ENCODE measurements at places on chromosomes 5 and 9. TPM values are rescaled to one million over a fixed set of nuclear protein-coding genes. Genes with fewer than 3 reads are reported as not detected.

- H3K4me1 ChIP-seq, result peaks cover 5% of the 10 kb centered on the region
- H3K36me3 ChIP-seq, result no peaks in the 10 kb centered on the region
- H3K4me3 ChIP-seq, result no peak overlapping the region
- no peak overlapping the region for H3K27ac ChIP-seq
- H3K27me3 ChIP-seq, result peaks cover 11% of the 10 kb centered on the region
- no peak for DNase-seq
Measured at GRCh38 chr5:133387091-133387490, 225.2 kb downstream of the FSTL4 start.

DNA sequence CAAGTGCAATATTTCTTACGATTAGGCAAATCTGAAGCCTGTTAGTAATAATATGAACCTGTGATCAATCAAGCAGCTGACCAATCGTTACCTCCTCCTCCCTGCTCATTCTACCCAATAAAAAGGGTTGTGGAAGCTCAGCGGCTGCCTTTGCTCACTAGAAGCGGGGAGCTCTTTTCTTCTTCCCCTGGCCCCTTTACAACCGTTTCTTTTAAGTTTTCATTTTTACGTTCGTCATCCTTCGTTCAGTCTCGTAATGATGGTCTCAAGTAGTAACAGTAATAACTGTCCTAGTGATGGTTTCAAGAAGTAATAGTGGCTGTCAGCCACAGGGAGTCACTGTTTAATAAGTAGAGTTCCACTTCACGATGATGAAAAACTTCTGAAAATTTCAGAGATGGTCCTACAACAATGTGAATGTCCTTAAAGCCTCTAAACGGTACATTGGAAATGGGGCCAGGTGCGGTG is 6.2 kb downstream of the UGT3A2 start:
- no peaks in the 10 kb centered on the region for H3K4me1 ChIP-seq
- H3K36me3 ChIP-seq, result no peaks in the 10 kb centered on the region
- H3K27me3 ChIP-seq, result peaks cover 11% of the 10 kb centered on the region
- no peak overlapping the region for H3K4me3 ChIP-seq
- no peak for DNase-seq

- no peak overlapping the region for H3K4me3 ChIP-seq
- H3K27ac ChIP-seq, result no peak overlapping the region
- peaks cover 16% of the 10 kb centered on the region for H3K36me3 ChIP-seq
- H3K4me1 ChIP-seq, result peaks cover 23% of the 10 kb centered on the region
- no peaks in the 10 kb centered on the region for H3K27me3 ChIP-seq
Measured at GRCh38 chr5:64759960-64760660, 8.4 kb downstream of the SREK1IP1 start.

Gene EIF4E1B
- not detected for total RNA-seq

GRCh38 chr9:70795841-70796240 is 325.6 kb downstream of the TRPM3 start:
- DNase-seq, result no peak
- no peak overlapping the region for H3K4me3 ChIP-seq
- no peaks in the 10 kb centered on the region for H3K27me3 ChIP-seq
- no peaks in the 10 kb centered on the region for H3K4me1 ChIP-seq
- H3K36me3 ChIP-seq, result no peaks in the 10 kb centered on the region

GRCh38 chr5:884345-885126 is 8.1 kb downstream of the BRD9 start:
- H3K27me3 ChIP-seq, result no peaks in the 10 kb centered on the region
- H3K4me1 ChIP-seq, result peaks cover 20% of the 10 kb centered on the region
- peaks cover 75% of the 10 kb centered on the region for H3K36me3 ChIP-seq
- DNase-seq, result no peak
- no peak overlapping the region for H3K27ac ChIP-seq

Gene ADGRD2
- total RNA-seq, result not detected

DNA sequence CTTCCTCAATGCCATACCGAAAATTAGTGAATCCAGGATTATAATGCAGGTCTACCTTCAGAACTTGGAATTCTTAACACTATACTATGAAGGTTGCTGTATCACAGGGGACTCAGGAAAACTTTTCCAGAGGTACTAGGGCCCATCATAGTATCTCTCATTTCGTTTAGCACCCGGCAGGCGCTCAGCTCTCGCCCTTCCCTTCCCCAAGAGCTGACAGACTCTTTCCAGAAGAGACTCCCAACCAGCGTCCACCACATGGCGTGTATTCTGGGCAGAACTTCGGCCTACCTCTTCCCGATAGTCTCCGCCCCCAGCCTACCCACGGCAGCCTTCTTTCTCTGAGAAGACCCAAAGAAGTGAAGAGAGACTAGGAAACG is 271 bp downstream of the NOL8 start:
- H3K27ac ChIP-seq, result peak overlapping the region; percentile 94
- peaks cover 26% of the 10 kb centered on the region for H3K36me3 ChIP-seq
- peak overlapping the region; percentile 90 for H3K4me3 ChIP-seq
- no peak for DNase-seq
- H3K27me3 ChIP-seq, result no peaks in the 10 kb centered on the region

DNA sequence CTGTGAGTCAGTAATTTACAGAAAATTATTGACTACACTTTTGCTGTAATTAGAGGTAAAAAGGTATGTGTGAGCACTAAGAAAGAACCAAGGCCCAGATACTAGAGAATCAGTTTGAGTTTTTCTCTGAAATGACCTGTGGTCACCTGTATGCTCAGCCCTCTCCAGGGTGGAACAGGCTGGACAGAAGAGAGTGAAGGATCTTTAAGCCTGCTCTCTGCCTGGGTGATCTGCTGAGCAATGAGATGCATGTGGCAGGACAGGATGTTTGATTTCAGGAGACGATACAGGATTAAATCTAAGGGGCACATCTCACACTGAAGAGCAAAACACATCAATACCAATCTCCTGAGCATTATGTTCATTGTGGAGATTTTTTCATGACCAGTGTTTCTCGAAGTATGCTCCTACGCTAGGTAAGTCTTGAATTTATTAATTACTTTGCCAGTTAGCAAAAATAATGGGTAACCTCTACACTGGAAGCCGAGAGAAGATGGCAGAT is 25.5 kb downstream of the HMGCR start:
- no peak overlapping the region for H3K4me3 ChIP-seq
- no peak overlapping the region for H3K27ac ChIP-seq
- no peaks in the 10 kb centered on the region for H3K27me3 ChIP-seq

DNA sequence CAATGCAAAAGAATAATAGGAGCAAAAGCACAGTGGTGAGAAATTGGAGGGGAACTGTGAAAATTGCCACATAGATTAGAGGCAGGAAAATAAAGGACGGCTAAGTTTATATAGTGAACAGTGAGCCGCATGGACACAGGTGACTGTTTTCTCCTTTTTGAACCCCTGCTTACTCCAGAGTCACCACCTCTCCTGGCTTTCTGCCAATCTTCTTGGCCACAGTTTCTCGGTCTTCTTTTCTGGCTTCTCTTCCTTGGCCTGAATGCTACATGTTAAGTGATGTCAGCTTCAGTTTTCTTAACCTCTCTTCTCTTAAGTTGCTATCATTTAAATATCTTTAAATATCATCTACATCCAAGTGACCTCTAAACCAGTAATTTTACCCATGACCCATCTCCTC is 47.3 kb upstream of the CDKN2B start:
- no peak for DNase-seq
- H3K27ac ChIP-seq, result no peak overlapping the region
- H3K4me3 ChIP-seq, result no peak overlapping the region
- peaks cover 20% of the 10 kb centered on the region for H3K4me1 ChIP-seq
- peaks cover 9% of the 10 kb centered on the region for H3K27me3 ChIP-seq
- H3K36me3 ChIP-seq, result no peaks in the 10 kb centered on the region

DNA sequence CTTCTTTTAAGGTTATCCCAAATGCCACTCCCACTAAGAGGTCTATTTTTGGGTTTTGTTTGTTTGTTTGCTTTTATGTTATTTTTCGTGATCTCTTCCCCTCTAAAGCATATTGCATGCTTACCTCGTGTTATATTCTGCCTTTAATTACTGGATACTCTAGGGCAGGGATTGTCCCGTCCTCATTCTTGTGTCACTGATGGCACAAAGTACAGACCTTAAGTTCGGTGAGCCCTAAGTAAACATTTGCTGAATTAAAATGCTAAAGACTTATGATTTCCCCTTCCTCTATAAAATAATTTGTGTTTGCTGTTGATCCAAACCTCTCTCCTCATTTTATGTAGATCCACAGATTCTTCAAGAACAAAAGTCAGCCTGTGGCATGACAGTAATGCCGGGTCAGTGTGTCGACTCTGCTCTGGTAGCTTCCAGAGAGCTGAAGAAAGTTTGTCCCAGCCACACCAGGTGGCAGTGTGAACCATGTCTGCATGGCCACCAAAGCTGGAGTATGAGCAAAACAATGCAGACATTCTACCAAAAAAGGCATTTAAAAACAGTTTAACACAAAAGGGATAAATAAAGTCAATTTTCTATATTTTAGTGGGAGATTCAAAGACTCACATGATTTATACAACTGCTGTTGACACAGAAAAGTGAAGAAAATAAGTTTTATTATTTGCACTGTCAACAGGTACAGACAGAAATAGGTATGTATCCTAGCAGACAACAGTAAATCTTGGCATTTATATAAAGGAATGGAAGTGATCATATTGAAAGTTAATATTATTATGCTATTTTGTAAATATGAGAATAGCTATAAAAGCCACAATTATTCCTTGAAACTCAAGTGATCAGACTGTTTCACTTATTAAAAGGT is 17.9 kb upstream of the POC5 start:
- DNase-seq, result peak; percentile 27
- no peak overlapping the region for H3K27ac ChIP-seq
- H3K27me3 ChIP-seq, result peaks cover 9% of the 10 kb centered on the region

GRCh38 chr5:53893626-53894025 is 333.2 kb downstream of the NDUFS4 start:
- no peaks in the 10 kb centered on the region for H3K27me3 ChIP-seq
- no peaks in the 10 kb centered on the region for H3K4me1 ChIP-seq
- no peak overlapping the region for H3K27ac ChIP-seq
- DNase-seq, result no peak
- peaks cover 1% of the 10 kb centered on the region for H3K36me3 ChIP-seq
- no peak overlapping the region for H3K4me3 ChIP-seq

DNA sequence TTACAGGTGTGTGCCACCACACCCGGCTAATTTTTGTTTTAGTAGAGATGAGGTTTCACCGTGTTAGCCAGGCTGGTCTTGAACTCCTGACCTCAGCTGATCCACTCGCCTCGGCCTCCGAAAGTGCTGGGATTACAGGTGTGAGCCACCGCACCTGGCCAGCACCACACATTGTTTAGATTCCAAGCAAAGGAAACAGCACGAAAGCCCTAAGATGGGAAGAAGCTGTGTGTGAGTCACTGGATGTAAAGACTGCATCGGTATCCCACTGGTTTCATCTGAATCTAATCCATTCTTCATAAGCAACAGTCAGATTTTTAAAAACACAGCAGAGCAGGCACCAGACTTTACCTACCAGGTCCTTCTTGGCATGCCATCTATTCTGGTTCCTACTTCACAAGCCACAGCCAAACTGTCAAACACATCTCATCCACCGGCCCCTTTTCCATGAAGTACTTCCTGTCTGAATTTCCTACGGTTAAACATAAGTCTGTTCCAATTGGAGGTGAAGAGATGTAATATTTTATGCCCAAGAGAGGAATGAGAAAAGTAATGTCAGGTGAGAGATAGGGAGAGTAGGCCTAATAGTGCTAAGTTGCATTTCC is 17.4 kb downstream of the UBTD2 start:
- no peak for DNase-seq
- no peak overlapping the region for H3K27ac ChIP-seq
- peaks cover 5% of the 10 kb centered on the region for H3K36me3 ChIP-seq
- H3K4me3 ChIP-seq, result no peak overlapping the region

DNA sequence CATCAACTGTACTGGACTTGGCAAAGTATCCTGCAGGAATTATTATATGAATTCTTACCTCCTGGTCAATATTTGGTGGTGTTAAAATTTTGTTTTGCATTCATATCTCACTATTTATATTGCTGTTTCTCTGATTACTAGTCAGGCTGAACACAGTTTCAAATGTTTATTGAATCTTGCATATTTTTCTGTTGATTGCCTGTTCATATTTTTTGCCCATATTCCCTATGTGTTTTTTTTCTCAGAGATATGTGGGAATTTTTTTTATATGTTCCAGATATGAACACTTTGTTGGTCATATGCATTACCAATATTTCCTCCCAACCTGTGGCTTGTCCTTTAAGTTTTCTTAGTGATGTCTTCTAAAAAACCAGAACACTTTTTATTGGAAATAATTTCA is 148.9 kb upstream of the GRHPR start:
- no peak overlapping the region for H3K4me3 ChIP-seq
- H3K36me3 ChIP-seq, result peaks cover 30% of the 10 kb centered on the region
- H3K27ac ChIP-seq, result no peak overlapping the region
- no peaks in the 10 kb centered on the region for H3K27me3 ChIP-seq
- H3K4me1 ChIP-seq, result no peaks in the 10 kb centered on the region
- no peak for DNase-seq

Gene C1QTNF2
- not detected for total RNA-seq

Gene MARCOL
- not detected for total RNA-seq

Gene PTGER4
- 59.9 TPM for total RNA-seq

DNA sequence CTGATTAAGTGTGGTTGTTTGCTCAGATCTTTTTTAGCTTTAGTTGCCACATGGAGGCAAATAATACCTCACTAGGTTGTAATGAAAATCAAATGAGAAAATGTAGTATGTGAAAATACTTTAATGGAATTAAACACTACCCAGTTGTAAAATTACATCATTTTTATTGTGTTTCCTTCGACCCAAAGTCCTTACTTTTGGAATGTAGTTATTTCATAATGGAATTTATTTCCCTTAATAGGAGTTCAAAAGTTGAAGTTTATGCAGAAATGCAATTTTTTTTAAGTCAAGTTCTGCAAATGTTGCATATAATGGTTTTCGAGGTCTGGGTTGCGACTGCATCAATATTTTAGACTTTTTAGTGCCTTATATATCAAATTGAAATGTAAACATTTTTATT is 31.0 kb downstream of the TNPO1 start:
- H3K4me1 ChIP-seq, result peaks cover 40% of the 10 kb centered on the region
- DNase-seq, result no peak
- H3K4me3 ChIP-seq, result peak overlapping the region; percentile 99
- H3K27me3 ChIP-seq, result no peaks in the 10 kb centered on the region

DNA sequence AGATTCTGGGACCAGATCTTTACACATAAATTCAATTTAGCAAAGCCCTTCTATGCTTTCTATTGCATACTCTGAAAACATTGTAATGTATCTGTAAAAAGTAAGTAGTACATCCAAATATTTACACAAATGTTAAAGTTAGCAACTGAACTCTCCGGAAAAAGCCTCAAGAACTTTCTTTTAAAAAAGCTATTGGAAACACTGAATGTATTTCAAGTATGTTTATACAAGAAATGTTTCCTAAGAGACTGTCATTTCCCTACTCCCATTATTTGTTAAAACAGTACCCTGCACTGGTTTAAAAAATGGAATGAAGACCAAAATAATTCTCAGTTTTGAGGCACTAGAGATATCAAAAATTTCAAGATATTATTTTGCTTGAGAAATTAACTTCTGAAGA is 44.8 kb upstream of the TRIM36 start:
- no peak overlapping the region for H3K27ac ChIP-seq
- H3K4me3 ChIP-seq, result no peak overlapping the region
- peaks cover 23% of the 10 kb centered on the region for H3K36me3 ChIP-seq
- peaks cover 5% of the 10 kb centered on the region for H3K4me1 ChIP-seq

Gene PAEP
- total RNA-seq, result not detected

All from activated CD4-positive, alpha-beta memory T cell treated with anti-CD3 and anti-CD28 coated beads for 36 hours (primary cell).